ENCODE measurements at places on chromosomes 16 and 17. TPM values are rescaled to one million over a fixed set of nuclear protein-coding genes. Genes with fewer than 3 reads are reported as not detected.

The TMEM88 gene
- polyA plus RNA-seq = 0.45 TPM

The INPP5K gene
- 19.9 TPM for polyA plus RNA-seq

GRCh38 chr16:89187770-89188392 lies 12.5 kb downstream of the SLC22A31 start:
- no peak for DNase-seq

- DNase-seq = no peak
Measured at GRCh38 chr17:31437720-31438400, 46.4 kb downstream of the RAB11FIP4 start.

DNA sequence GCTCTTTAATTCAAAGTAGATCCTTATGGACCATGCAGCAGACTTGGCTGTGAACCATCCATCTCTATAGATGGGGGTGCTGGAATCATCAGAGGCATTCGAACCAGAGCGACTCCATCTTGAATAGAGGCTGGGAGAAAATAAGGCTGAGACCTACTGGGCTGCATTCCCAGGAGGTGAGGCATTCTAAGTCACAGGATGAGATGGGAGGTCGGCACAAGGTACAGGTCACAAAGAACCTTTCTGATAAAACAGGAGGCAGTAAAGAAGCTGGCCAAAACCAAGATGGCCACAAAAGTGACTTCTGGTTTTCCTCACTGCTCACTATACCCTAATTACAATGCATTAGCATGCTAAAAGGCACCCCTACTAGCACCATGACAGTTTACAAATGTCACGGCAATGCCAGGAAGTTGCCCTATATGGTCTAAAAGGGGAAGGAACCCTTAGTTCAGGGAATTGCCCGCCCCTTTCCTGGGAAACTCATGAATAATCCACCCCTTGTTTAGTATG lies 89.2 kb upstream of the BRD7 start:
- no peak for DNase-seq

GRCh38 chr16:14301169-14302030 lies 230.3 kb downstream of the MRTFB start:
- no peak for DNase-seq

DNA sequence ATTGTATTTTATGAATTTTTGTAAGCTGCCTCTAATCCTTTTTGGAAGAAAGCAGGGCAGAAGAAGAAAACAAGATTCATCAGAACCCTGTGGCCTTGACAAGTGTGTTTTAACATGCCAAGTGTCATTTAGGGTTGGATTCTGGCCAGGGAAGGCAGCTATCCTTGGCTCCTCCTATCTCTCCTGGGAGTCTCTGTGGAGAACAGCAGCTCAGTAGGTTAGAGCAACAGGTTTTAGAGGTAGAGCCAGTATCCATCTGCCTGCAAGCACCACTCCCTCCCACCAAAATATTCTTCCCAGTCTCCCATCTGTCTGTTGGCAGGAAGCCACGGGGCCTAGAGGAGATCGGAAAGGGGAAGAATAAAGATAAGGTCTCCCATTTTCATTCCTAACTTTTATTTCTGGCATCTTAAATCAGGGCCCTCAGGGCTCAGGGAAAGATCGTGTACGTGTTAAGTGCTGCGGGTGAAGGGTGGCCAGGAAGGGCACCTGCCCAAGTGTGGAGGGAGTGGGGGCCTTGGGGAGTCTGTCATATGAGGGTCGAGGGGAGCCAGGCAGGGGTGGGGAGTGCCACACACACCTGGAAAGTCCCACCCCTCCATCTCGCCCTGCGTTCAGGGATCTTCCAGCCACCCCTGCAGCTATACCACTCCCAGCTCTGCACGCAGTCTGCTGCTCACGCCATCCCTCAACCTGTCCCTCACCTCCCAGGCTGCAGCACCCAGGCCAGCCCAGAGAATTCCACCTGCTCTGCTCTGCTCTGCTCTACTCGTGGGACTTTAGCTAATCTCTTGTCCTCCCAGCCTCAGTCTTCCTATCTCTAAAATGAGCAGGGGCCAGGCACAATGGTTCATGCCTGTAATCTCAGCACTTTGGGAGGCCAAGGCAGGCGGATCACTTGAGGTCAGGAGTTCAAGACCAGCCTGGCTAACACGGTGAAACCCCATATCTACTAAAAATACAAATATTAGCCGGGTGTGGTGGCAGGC lies 17.1 kb upstream of the CPSF4L start:
- no peak for DNase-seq

- DNase-seq = no peak
Measured at GRCh38 chr16:11963706-11964105, 1.3 kb upstream of the TNFRSF17 start.

The ZFHX3 gene
- 1.4 TPM for polyA plus RNA-seq

DNA sequence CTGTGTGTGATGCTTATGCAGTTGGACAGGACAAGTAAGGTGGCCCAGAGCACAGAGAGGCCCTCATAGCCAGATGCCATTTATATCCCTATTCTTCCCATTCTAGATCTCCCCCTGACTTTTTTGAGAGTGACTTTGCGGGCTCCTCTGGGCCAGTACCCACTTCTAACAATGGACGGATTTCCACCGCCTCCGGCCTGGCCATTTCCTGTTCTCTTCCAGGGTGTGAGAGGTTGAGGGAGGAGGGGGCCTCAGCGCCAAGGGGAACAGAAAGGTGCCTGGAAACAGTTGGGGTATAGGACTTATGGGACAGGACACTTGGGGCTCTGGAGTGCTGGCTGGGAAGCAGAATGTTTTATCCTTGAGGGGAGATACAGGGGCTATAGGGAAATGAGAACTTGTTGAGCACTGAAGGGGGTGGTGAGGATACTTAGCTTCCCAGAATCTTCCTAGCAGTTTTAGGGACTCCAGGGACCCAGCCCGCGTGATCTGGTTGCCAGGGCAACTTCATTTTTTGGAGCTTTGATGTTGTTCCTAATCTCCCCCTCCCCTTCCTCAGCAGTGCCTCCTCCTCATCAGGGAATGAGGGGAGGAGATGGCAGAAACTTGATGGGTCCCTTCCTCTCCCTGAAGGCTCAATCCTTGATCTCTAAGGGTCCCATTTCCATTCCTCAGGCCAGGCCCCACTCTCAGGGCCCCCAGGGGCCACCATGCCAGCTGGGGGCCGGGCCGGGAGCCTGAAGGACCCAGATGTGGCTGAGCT lies 3.6 kb downstream of the TAOK2 start:
- DNase-seq = no peak
